ENCODE measurements at places on chromosomes 2 and 18.

DNA sequence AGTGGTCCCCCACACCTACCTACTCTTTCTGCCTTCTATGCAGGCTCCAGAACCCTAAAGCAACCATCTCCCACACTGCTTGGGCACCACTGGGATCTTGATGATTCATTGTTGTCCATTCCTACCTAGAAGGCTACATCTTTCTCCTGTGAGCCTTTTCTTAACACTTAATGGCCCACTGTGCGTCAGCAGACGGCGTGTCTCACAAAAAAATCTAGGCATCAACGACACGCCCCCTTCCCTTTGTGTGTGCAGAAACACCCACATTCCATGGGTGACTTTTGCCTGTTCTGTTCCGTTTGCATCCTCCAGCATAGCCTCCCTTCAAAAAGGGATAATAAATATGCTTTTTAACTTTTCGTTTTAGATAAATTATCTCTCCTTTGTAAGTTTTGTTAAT, 99.7 kb upstream of the CYRIA start:
- ATAC-seq: no peak

GRCh38 chr2:167833294-167833693, 414.1 kb downstream of the STK39 start:
- ATAC-seq: peak; percentile 91

- no peak for ATAC-seq
Observed at GRCh38 chr2:49210191-49210590, 55.9 kb upstream of the FSHR start.

DNA sequence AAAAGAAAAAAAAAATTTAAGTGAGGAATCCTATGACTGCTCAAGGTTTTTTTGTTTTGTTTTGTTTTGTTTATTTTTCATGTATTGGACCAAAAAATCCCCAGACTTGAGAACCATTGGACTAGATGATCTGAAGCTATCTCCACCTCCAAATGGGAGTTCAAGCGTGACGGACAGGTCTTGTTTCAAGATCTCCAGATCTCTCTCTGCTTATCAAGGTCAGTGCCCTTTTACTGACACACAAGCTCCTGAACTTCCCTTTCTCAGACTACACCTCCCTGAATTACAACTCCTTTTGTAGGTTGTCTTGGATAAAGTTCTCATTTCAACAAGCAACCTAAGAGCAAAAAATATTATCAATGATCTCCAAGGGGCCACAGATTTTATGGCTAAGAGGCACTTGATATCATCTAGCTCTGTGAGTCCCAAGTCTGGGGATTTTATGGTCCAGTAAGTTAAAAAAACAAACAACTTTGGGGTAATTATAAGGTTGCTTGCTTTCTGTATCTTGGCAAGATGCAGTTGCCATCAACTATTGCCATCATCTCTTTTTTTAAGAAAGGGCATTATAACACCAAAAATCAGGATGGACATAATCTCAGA, 396.0 kb upstream of the ATP5MC3 start:
- ATAC-seq: no peak

DNA sequence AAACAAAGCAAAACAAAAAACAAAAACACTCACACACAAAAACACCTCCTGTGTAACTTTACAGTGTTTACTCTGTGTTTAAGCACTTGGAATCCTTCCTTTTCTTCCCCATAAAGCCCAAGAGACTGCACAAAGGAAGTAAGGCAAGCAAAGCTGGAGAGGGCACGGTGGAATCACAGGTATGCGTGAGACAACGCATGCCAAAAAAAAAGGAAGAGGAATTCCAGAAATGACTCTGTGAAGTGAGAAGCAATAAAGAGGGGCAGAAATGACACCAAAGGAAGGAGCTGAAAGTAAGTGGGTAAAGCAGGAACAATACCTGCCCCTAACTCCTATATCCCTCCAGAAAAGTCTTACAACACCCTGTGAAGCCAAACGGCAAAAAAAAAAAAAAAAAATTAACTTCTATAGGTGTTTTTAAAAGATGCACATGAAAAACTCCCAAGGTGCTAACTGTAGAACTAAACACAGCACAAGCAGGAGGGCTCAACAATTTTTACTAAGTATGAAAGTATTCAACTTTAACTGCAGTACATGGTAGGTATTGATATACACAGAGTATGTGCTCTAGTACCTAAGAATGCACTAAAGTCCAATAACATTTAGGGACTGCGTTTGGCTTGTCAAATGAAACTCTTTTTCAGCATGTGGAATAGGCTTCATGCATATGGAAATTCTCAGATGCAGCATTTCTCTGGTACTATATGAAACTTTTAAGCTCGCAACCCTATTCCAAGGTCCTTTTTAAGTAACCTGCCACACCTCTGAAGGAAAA, 9.1 kb downstream of the RND3 start:
- ATAC-seq: peak; percentile 13

GRCh38 chr2:53913721-53914120, 54.0 kb upstream of the GPR75 start:
- ATAC-seq: no peak

DNA sequence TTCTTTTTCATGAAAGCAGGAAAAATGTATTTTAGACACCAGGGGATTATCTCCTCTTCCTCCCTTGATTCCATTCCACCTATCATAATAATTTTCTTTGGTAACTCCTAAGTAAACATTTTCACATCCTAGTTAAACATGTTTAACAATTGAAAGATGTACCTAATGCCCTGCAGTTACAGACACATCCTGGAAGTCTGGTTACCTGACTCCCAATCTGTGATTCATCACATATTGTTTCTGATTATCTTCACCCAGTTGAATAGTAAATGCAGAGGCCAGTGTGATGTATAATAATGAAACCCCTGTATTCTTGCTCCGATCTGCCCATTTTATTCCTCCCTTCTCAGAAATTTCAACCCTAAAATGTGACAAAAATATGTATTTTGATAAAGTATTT, 1237.6 kb upstream of the LRRTM1 start:
- no peak for ATAC-seq

GRCh38 chr2:197296835-197297234, 13.7 kb downstream of the ANKRD44 start:
- no peak for ATAC-seq

- ATAC-seq: peak; percentile 79
Observed at GRCh38 chr2:47205576-47206141, 50.6 kb upstream of the STPG4 start.

DNA sequence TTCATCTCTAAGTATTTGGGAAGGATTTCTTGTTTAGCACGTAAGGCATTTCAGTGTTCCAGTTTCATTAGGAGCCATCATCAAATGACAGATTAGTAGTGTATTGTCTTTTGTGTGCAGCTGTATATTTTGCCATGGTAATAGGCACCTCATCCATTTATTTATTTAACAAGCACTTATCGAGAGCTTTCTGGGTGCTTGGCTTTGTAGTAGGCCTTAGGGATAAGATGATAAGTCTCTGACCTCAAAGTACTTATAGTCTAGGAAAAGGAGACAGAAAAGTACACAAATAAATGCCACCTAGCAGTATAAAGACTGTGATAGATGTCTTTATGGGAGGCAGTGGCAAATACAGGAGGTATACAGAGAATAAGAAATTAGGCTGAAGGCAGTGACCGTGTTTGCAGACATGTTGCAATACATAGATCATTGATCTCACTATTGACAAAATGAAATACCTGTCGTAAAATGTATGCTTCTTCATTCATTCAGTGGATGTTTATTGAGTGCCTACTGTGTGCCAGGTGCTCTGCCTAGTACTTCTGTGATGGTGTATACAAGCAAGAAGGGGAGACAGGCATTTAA, 265.9 kb downstream of the SETBP1 start:
- no peak for ATAC-seq

- no peak for ATAC-seq
Observed at GRCh38 chr2:170819680-170820664, 3.3 kb downstream of the GAD1 start.

GRCh38 chr2:144937910-144938709, 418.2 kb upstream of the ZEB2 start:
- ATAC-seq: peak; percentile 84

DNA sequence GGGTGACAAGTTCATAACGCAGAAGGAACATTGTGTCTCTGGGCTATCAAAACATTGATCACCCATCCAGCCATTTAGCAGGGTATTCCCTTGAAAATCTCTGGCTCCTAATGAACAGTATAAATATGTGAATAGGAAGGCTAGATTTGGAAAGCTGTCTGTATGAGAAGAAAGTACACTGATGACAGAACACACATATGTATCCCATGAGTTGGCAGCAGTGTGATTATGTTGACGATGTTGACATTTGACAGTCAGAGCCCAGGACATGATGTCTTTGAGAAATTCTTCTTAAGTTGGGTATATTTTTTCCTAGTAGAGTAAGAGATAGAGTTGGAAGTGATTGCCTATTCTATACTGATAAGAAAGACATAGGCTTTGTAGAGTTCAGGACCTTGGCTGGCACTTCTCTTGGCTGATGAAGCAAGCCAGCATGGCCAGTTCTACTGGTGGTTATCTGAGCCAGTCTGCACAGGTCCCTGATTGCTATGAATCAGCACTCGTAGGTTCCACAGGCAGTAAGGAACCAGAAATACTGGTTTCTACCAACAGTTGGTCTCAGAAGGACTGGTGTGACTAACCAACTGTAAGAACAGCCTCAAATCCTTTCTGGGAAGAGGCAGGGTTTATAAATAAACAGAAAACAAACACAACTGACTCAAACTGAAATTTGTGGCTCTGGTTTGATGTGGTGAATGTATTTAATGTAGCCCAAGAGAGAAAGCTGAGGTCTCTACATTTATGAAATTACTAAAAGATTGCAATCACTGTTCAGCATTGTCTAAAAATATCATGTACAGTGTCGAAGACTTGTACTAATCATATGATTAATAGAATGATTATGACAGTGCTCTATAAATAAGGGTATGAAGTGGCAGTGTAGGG, 43.9 kb upstream of the RAPH1 start:
- ATAC-seq: peak; percentile 43

DNA sequence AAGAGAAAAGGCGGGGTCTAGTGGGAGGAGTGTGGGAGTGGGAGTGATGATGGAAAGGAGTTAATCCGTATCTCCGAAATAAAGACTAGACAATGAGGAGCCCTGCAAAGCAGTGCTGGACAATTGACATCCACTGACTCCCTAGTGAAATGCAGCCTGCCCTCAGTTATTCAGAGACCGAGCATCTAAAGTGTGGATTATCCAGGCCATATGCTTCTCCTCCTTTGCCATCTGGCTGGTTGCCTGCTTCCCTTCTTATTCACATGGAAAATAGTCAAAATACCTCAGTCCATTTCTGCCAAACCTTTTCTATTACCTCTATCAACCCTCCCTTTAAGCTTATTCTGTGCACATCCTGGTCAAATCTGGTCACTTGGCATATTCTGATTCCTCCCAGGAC, 288.8 kb upstream of the SIX3 start:
- ATAC-seq: no peak

DNA sequence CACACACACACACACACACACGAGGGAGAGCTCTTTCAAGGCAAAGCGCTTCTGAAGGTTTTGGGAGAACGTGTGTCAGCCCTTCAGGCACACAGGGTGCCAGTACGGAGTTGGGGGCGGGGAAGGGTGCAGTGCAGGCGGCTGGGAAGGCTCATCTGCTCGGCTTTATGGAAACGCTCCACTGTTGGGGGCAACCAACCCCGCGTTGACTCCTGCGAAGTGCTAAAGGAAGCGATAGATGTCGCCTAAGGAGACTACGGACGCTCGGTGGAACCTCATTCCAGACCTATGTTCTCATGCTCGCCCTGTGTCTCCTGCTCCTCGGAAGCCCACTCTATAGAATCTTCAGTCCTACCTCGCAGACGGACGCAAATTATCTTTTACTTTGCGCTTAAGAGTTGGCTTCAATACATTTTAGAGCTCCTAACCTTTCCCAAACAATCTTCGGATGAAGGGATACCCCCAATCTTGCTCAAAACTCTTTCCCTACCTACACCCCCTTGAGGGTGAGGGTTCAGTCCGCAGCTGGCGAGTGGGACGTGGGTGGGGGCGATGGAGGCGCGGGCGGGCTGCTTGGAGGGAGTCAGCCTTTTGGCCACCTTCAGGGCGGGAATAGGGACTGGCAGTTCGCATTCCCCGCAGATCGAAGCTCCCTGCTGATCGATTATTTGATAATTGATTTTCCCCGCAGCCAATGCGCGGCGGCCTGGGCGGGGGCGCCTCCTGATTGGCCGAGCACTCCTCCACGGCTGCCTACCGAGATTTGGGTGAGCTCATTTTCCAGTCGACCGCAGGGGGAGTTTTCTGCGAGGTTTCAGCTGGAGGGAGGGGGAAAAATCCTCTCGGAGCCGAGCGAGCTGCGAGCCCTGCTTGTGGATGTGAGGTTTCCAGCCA, 1.9 kb upstream of the MEIS1 start:
- peak; percentile 76 for ATAC-seq

DNA sequence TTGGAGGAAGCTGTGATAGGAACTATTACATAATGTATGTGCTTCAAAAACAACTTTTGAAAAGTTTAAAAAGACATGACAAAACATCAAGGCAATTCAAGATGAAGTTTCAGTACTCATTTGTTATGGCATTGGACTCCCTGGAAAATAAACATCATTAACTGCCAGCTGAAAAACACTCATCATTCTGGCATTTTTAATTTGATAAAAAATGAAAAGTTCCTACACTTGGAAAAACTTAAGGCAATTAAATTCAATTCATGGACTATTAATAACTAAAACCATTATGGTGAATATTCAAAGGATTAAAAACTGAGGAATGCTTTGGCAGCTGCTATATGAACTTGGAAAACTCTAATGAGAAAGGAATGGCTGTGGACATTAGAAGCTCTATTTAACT, 8.5 kb downstream of the TYW5 start:
- ATAC-seq: no peak

DNA sequence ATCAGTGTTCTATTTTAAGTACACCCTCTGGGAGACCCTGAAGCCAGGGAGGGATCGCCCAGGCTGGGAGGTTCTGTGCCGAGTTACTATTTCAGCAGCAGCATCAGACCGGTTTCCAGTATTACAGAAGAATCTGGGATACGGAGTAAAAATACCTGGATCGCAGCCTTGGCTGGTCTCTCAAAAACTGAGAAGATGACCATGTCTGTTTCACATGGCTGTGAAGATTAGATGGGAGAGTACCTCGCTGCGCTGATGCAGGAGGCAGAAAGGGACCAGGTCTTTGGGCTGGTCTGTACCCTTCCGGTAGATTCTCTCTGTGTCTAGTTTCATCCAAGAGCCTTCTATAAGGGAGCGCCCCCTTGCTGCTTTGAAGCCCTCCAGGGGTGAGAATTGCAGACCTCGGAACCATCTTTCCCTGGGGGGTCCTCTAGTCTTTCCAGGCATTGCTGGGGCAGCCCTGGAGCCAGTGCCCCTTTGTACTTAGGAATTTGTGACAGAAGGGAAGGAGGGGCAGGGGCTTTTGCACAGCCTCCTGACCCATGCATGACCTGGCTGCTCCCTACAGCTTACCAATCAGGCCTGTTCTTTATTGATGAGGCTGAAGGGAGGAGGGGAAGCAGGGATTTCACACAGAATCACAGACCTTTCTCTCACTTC, 56.3 kb upstream of the MAPRE3 start:
- ATAC-seq: no peak

GRCh38 chr2:10172033-10172871, 49.7 kb downstream of the RRM2 start:
- no peak for ATAC-seq

- no peak for ATAC-seq
Observed at GRCh38 chr2:182977463-182977862, 60.8 kb downstream of the NCKAP1 start.

All from SK-N-SH treated with all-trans-retinoic acid at 6 μM for 48 hours (cell line).